ENCODE measurements at places on chromosomes 5 and 9. TPM values are rescaled to one million over a fixed set of nuclear protein-coding genes. Genes with fewer than 3 reads are reported as not detected.

DNA sequence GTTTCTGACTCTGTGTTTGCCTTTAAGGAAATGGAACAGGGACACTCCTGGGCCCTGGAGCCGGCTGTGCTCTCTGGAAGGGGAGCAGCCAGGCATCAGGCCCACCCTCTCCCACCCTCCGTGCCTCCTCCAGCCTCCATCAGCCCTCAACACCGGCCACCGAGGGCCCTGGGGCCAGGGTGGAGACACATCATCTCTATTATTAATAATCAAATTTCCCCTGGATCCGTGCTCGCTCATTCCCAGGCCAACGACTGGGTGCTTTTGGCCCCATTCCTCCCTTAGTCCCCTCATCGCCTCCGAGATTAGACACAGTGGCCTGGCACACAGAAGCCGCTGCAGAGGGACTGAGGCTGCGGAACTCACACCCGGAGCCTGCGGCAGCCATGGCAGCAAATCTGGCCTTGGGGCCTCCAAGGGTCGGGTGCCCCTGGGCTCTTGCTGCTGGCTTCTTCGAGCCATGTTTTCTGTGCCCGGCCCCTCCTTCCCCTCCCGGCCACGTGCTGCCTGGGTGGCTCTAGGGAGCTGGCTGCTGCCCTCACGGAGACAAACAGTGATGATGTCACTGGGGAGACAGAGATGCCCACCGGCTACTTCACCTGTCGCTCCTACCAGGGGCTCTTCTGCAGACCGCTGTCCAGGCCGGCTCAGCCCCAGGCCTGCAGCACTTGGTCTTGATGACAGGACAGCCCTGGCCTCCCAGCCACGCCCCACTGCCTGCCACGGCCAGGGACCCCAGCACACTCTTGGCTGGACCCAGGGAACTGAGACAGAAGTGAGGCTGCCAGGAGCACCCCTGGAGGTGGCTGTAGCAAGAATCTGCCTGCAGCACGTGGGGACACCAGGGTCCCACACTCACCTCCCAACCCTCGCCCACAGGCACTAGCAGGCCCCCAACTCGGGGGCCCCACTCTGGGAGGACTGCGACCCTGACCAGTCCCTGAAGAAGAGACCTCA is 76.6 kb upstream of the PPP1R26 start:
- no peaks in the 10 kb centered on the region for H3K4me1 ChIP-seq
- no peak overlapping the region for H3K4me3 ChIP-seq
- no peaks in the 10 kb centered on the region for H3K36me3 ChIP-seq

DNA sequence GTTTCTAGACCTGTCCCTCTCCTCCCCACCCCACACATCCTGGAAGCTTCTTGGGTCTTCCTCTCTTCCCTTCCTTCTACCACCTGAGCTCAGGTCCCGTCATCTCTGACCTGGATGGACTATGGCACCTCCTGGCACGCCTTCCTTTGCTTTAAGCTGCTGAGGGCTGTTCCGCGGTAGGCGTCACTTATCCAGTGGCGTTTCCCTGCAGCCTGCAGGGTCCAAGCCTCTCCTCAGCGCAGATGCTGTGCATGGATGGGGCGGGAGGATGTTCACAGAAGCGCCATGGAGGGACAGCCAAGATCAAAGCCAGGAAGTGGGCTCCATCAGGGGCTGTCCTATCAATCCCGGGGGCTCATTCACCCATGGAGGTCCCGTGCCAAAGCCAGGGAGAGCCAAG is 23.8 kb upstream of the CNOT6 start:
- H3K4me1 ChIP-seq, result no peaks in the 10 kb centered on the region
- H3K27me3 ChIP-seq, result peaks cover 34% of the 10 kb centered on the region
- no peak overlapping the region for H3K4me3 ChIP-seq
- no peak overlapping the region for H3K27ac ChIP-seq
- DNase-seq, result no peak

- no peak overlapping the region for H3K4me3 ChIP-seq
- H3K27me3 ChIP-seq, result no peaks in the 10 kb centered on the region
- DNase-seq, result no peak
- peaks cover 34% of the 10 kb centered on the region for H3K4me1 ChIP-seq
- no peak overlapping the region for H3K27ac ChIP-seq
Measured at GRCh38 chr5:91018712-91019371, 364.3 kb downstream of the ARRDC3 start.

DNA sequence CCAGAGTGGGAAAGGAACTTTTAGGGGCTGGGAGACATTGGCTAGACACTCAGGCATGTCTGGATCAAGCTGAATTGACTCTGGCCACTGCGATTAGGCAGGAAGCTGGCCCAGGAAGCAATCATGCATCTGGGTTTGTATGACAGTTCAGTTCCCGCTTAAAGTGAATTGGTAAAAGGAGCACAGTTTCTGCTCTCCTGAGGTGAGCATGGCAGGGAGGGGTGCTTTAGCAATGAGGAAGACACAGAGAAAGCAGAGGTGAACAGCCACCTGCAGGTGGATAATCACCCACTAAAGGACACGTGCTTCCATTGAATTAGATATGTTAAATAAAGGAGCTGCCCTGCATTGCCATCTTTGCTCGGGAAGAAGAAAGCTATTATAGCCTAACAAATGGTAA is 248.1 kb upstream of the MAP3K1 start:
- no peaks in the 10 kb centered on the region for H3K36me3 ChIP-seq
- H3K27me3 ChIP-seq, result peaks cover 3% of the 10 kb centered on the region
- H3K27ac ChIP-seq, result no peak overlapping the region
- no peak for DNase-seq
- no peaks in the 10 kb centered on the region for H3K4me1 ChIP-seq
- no peak overlapping the region for H3K4me3 ChIP-seq

DNA sequence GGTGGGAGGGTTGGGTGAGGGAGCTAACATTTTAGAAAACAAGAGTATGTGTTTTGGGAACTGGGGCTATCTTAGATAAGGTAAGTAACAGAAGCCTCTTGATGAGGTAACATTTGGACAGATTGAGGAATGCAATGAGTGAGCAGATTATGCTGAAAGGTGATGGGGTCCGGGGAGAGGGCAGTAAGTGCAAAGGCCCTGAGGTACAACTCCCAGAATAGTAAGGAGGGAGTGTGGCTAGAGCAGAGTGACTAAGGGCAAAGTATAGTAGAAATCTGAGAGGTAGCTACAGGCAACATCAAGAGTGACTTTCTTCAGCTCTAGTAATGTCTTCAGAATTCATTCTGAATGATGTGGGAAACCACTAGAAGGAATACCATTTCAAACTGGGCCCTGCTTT is 38.9 kb upstream of the FBXL17 start:
- H3K27me3 ChIP-seq, result no peaks in the 10 kb centered on the region
- peaks cover 9% of the 10 kb centered on the region for H3K4me1 ChIP-seq
- no peak overlapping the region for H3K27ac ChIP-seq
- H3K36me3 ChIP-seq, result no peaks in the 10 kb centered on the region
- no peak overlapping the region for H3K4me3 ChIP-seq
- DNase-seq, result no peak

DNA sequence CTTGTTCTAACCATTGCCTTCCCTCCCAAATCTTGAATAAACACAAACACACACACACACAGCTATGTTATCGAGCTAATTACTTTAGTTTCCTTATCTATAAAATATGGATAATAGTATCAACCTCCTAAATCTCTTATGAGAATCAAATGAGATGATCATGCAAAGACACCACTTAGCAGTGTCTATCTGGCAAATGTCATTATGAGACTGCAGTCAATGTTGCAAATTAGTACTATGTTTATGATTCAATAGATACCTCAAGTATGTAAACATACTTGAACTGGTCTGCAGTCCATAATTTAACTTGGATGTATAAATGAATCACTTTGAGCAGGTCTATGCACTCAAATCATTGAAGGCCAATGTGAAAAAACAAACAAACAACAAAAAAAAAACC is 22.2 kb upstream of the ERAP2 start:
- H3K36me3 ChIP-seq, result peaks cover 4% of the 10 kb centered on the region
- H3K27me3 ChIP-seq, result no peaks in the 10 kb centered on the region
- no peak for DNase-seq
- H3K27ac ChIP-seq, result no peak overlapping the region

- H3K4me3 ChIP-seq, result no peak overlapping the region
- no peaks in the 10 kb centered on the region for H3K4me1 ChIP-seq
- no peak for DNase-seq
- peaks cover 4% of the 10 kb centered on the region for H3K27me3 ChIP-seq
Measured at GRCh38 chr5:113804264-113804663, 290.8 kb downstream of the YTHDC2 start.

GRCh38 chr9:134064711-134065110 is 3.1 kb downstream of the BRD3 start:
- peak overlapping the region; percentile 88 for H3K4me3 ChIP-seq
- H3K27me3 ChIP-seq, result peaks cover 7% of the 10 kb centered on the region
- H3K4me1 ChIP-seq, result peaks cover 19% of the 10 kb centered on the region
- DNase-seq, result no peak
- no peaks in the 10 kb centered on the region for H3K36me3 ChIP-seq

- H3K27me3 ChIP-seq, result no peaks in the 10 kb centered on the region
- H3K36me3 ChIP-seq, result peaks cover 12% of the 10 kb centered on the region
- no peak for DNase-seq
- peaks cover 10% of the 10 kb centered on the region for H3K4me1 ChIP-seq
- no peak overlapping the region for H3K27ac ChIP-seq
Measured at GRCh38 chr9:93319301-93319991, 132.0 kb upstream of the FAM120A start.

DNA sequence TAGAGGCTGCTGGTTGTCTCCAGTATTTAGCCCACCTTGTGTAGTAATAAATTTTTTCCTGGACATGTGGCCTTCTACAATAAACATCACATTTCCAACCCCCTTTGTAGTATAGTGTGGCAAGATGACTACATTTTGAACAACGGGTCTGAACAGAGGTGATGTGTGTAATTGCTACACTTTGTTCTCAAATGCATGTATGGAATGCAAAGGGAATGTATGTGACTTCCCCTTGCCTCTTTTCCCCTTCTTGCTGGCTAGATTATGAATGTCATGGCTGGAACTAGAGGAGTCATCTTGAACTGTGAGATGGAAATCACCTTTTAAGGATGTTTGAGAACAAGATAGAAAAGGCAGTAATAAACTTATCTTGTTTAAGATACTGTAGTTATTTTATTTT is 54.5 kb downstream of the PRR16 start:
- H3K27me3 ChIP-seq, result no peaks in the 10 kb centered on the region
- no peaks in the 10 kb centered on the region for H3K36me3 ChIP-seq
- H3K27ac ChIP-seq, result no peak overlapping the region
- H3K4me3 ChIP-seq, result no peak overlapping the region
- no peaks in the 10 kb centered on the region for H3K4me1 ChIP-seq

GRCh38 chr5:133338504-133339355 is 273.6 kb downstream of the FSTL4 start:
- H3K4me1 ChIP-seq, result peaks cover 4% of the 10 kb centered on the region
- no peak overlapping the region for H3K4me3 ChIP-seq
- no peak for DNase-seq
- no peak overlapping the region for H3K27ac ChIP-seq
- H3K36me3 ChIP-seq, result no peaks in the 10 kb centered on the region
- peaks cover 6% of the 10 kb centered on the region for H3K27me3 ChIP-seq

DNA sequence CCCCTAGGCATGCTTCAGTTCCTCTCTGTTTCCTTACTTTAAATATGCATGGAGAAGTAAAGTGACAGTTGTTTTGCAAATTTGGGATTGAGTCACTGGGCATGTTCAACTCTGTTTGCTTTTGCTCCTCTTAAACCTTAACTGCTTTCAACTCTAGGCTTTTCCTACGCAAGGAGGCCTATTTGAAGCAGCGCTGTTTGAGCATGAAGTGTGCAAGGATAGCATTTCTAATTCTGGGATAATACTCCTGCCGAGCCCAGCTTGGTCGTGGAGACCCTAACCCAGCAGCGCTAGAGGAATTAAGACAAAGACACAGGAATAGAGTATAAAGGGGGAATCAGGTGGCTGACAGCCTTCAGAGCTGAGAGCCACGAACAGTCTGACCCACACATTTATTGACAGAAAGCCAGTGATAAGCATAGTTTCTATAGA is 803.4 kb upstream of the CDH10 start:
- no peaks in the 10 kb centered on the region for H3K27me3 ChIP-seq
- DNase-seq, result no peak
- H3K27ac ChIP-seq, result peak overlapping the region; percentile 89
- H3K4me1 ChIP-seq, result peaks cover 17% of the 10 kb centered on the region

DNA sequence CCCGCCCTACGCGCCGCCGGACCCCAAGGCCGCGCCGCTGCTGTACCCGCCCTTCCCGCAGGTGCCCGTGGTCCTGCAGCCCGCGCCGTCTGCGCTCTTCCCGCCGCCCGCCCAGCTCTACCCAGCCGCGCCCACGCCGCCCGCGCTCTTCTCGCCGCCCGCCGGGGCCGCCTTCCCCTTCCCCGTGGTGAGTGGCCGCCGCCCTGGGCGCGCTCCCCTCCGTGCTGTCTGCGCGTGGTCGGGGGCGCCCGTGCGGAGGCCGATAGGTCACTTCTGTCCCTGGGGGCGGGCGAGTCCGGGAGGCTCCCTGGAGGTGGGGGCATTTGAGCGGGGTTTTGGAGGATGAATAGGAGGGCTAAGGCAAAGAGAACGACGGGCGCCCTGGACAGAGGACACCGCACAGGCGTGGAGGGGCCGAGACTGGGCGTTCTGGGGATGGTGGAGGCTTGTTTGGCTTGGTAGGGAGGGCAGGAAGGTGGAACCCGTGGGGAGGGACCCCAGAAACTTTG is 9.6 kb downstream of the PRRT1B start:
- H3K27ac ChIP-seq, result no peak overlapping the region
- peak overlapping the region; percentile 44 for H3K4me3 ChIP-seq
- peaks cover 13% of the 10 kb centered on the region for H3K36me3 ChIP-seq
- peaks cover 7% of the 10 kb centered on the region for H3K4me1 ChIP-seq
- DNase-seq, result no peak
- peaks cover 37% of the 10 kb centered on the region for H3K27me3 ChIP-seq

- H3K4me1 ChIP-seq, result peaks cover 4% of the 10 kb centered on the region
- no peak for DNase-seq
- no peak overlapping the region for H3K4me3 ChIP-seq
- no peaks in the 10 kb centered on the region for H3K36me3 ChIP-seq
- H3K27ac ChIP-seq, result no peak overlapping the region
Measured at GRCh38 chr9:79829566-79830302, 258.0 kb downstream of the TLE4 start.

The FCHSD1 gene
- total RNA-seq, result 27.7 TPM

The PCDHB3 gene
- total RNA-seq, result 9.1 TPM

The DDX31 gene
- total RNA-seq, result 16.7 TPM

The NR5A1 gene
- total RNA-seq, result 0.49 TPM

The KCNMB1 gene
- total RNA-seq, result not detected

The CDC20B gene
- not detected for total RNA-seq

The PLPPR1 gene
- total RNA-seq, result 12.2 TPM

The DNM1 gene
- total RNA-seq, result 38.0 TPM

The TAF11L10 gene
- total RNA-seq, result not detected

Data from progenitor cell of endocrine pancreas (in vitro differentiated cells).